Ecto neural progenitor cell (in vitro differentiated cells): ENCODE measurements at places on chromosomes 16 and 17.

DNA sequence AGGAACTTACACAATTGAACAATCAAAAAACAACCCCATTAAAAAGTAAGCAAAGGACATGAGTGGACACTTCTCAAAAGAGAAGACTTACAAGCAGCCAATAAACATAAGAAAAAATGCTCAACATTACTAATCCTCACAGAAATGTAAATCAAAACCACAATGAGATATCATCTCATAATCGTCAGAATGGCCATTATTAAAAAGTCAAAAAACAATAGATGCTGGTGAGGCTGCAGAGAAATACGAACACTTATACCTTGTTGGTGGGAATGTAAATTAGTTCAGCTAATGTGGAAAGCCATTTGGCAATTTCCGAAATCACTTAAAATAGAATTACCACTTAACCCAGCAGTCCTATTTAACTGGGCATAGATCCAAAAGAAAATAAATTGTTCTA lies 301.9 kb upstream of the KCNJ16 start:
- DNase-seq = no peak

- no peak for DNase-seq
Observed at GRCh38 chr16:53024045-53024444, 28.7 kb downstream of the CHD9NB start.

GRCh38 chr16:59470556-59470955 lies 736.4 kb upstream of the GOT2 start:
- no peak for DNase-seq

- no peak for DNase-seq
Observed at GRCh38 chr17:16304830-16305229, 48.4 kb downstream of the CENPV start.

- DNase-seq = no peak
Observed at GRCh38 chr17:64572682-64573154, 65.9 kb downstream of the CEP95 start.

GRCh38 chr17:4856271-4856936 lies 23.3 kb downstream of the MINK1 start:
- no peak for DNase-seq

- no peak for DNase-seq
Observed at GRCh38 chr16:15847611-15848175, 9.1 kb downstream of the MYH11 start.

DNA sequence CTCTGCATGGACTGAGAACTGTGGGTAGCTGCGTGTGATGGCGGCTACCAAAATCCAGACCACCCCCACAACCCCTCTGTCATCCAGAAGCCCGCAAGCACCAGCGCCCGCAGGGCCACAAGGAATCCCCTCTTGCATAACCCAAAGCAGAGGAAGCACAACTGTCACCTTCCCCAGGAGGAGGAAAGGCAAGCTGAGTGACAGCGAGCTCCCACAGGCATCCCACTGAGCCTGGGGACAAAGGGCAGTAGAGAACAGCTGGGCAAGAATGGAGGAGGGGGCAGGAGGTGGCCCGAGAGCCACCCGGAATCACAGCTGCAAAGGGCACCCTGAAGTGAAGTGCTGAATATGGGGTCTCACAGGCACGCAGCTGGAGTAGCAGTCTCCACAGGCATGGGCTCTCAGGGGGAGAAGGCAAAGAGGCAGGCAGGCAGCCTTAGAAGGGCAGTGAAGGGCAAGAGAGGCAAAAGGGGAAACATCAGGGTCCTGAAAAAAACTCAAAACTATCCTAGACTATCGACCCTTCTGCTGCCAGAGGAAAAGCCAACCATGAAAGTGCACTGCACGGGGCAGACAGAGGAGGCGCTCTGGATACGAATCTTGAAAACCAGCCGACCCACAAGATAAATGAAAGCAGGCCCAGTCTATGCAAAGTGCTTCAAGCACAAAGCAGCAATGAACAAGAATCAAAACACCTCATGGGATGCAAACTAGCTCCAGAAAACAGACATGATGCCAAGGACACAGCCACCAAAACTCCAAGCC lies 17.1 kb downstream of the USP36 start:
- peak; percentile 53 for DNase-seq

DNA sequence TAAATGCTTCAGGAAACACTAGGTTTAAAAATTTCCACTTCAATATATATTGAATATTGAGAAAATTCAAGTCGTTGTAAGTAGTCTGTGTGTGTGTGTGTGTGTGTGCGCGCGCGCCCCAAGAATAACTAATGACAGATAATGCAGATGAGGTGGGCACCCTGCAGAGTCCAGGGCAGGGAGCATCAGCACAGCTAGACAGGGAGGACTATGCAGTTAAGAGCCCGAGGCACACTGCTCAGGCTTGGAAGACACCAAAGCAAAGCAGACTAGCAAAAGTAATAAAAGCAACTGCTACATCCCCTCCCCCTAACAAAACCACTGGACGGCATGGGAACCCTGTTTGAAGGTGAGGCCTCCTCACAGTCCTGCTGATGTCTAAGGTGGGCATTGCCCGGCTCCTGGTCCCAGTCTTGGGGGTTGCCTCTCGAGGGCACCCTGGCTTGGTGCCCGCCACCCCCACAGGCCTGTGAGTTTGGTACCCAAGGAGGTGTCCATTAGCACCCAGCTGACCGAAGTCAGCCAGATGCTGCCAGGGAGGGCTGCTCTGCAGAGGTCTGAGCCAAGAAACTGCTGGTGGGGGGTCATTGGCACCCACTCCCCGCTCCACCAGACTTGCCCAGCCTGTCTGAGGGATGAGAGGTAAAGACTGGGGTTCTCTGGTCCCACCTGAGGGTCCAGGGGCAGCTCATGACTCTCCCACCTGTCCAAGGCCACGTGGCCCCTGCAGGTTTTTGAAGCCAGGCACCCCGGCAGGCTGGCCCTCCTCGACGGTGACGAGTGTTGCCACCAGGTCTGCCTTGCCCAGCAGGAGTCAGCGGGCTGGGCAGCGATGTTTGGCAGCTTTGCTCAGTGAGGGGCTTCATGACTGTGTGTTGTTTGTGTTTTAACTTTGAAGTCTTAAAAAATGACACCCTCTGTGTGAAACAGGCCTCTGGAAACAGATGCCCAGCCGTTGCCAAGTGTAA lies 18.7 kb downstream of the LRRC75A start:
- no peak for DNase-seq

GRCh38 chr16:72744076-72744793 lies 303.7 kb downstream of the ZFHX3 start:
- DNase-seq = no peak

DNA sequence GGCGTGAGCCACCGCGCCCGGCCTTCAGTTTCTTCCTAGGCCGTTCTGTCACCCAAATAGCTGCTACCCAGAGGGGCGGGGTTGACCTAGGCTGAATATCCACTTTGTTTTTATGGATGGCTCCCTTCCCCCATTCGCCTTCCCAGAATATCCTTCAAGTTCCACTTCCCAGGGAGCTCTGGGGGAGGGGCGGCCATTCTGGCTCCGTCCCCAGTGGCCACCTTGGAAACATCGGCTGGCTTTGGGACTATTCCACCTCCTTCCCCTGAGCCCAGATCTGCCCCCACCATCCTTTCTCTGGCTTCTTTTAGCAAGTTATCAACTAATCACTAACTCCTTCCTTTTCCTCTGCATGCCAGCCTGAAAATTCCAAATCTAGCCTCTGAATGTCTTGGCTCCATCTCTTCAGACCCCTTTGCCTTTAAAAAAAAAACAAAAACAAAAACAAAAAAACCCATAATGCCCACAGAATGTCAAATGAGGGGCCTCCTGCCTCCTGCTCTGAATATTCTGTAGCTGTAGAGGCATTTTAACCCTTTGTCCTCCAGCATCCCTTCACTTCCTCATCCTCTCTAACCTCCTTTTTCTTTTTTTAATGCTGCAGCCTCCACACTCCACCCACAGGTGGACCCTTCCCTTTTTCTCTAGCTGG lies 6.4 kb downstream of the ATP1B2 start:
- peak; percentile 78 for DNase-seq

GRCh38 chr17:44217738-44218343 lies 1.6 kb downstream of the UBTF start:
- DNase-seq = no peak

- no peak for DNase-seq
Observed at GRCh38 chr17:55037828-55038227, 69.3 kb downstream of the STXBP4 start.

GRCh38 chr16:78100112-78100467 lies 636 bp downstream of the WWOX start:
- no peak for DNase-seq
